ENCODE measurements at places on chromosomes 7 and 10.

DNA sequence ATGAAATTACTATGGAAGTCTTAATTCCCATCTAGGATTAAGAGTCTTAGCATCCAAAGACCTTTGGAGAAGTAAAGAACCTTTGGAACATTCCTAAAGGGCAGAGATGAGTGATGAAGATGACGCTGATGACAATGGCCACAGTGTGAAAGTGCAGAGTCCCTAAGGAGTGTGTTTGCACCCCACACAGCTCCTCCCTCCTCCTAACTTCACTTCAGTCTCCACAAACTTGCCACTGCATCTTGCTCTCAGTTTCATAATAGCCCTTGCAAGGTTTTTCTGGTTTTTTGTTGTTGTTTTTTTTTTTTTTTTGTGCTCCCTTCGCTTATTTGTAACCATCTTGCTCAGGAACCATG lies 117.5 kb upstream of the ANLN start:
- no peak for DNase-seq

DNA sequence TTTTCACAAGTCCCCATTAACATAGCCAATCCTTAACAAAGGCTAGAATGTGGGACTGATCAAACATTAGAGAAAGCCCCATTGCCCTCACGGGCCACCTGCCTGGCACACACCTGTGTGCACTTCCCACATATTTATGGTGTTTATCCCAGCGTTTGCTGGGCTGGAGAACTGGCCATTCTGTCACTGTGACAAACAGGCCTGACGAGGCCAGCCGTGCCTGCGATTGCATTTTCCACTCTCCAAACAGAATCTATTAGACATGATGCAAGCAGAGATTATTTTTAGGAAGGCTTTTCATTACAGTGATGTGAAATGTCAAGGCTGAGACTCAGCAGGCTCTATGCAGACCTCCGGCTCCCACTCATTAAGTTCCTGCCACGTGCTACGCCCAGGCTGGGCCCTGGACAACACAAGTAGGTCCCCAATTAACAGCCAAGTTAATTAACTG lies 20.4 kb downstream of the PTPRN2 start:
- no peak for DNase-seq

DNA sequence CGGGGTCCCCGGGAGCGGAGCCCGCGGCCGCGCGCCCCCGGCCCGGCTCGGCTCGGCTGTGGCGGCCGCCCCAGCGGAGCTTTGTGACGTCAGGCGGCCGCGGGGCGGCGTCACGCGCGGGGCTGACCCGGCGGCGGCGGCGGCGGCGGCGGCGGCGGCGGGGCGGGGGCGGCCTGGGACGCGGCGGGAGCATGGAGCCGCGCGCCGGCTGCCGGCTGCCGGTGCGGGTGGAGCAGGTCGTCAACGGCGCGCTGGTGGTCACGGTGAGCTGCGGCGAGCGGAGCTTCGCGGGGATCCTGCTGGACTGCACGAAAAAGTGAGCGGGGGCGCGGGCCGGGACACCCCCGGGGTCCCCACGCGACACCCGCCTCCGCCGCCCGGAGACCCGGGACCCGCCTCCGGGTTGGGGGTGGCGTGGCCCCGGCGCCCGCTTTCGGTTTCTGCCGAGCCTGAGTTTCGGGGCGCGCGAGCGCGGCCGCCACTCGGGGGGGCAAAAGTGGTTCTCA lies at the start of gene PWWP2B:
PWWP2B (plus strand) TSS at position 165 of the 506 bp plus-strand sequence; CDS start at position 192, 27 bp downstream.
- DNase-seq, result peak; percentile 46

DNA sequence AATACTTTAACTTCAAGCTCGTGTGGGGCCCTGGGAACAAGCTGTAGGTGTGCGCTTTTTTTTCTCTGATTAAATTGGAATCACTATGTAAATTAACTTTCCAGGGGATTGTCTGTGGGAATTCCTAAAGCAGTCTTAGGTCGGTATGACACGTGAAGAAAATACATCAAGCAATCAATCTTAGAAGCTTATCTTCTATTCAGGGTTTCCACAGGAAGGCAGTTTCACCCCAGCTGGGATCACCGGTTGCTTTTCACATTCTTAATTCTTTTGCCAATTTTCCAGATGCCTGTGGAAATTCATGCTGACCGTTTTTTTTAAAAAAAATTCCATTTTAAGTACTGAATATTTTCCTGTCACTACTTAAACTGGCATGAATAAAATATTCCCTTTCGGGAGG lies 41.9 kb downstream of the CAMK1D start:
- no peak for DNase-seq

GRCh38 chr10:43292755-43293676 lies 26.2 kb upstream of the RASGEF1A start:
- DNase-seq, result peak; percentile 74

DNA sequence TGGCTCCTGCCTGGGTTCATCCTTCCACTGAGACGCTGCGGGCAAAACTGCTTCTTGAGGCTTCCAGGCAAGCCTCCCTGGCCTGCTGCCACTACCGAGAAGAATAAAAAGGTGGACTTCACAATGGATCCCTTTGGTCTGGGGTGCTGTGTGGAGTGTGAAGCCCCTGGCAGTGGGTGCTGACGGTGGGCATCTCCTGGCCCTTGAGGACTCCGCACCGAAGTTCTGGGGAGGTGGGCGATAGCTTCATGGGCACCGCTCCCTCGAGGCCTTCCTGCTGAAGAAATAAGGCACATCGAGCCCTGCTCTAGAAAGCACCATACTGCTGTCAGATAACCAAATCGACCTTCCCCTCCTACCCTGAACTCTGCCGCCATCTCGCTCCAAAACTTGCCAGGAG lies 106.6 kb upstream of the CTBP2 start:
- no peak for DNase-seq

GRCh38 chr7:46745707-46746090 lies 824.6 kb upstream of the IGFBP3 start:
- no peak for DNase-seq

GRCh38 chr7:108374899-108375298 lies 81.3 kb downstream of the NRCAM start:
- no peak for DNase-seq

- DNase-seq, result no peak
These were observed 57.1 kb downstream of the AFAP1L2 start for GRCh38 chr10:114347241-114347640.

- DNase-seq, result no peak
These were observed 354.6 kb downstream of the LRRTM3 start for GRCh38 chr10:67280405-67280804.

GRCh38 chr10:3350617-3351258 lies 178.2 kb upstream of the PITRM1 start:
- DNase-seq, result no peak

DNA sequence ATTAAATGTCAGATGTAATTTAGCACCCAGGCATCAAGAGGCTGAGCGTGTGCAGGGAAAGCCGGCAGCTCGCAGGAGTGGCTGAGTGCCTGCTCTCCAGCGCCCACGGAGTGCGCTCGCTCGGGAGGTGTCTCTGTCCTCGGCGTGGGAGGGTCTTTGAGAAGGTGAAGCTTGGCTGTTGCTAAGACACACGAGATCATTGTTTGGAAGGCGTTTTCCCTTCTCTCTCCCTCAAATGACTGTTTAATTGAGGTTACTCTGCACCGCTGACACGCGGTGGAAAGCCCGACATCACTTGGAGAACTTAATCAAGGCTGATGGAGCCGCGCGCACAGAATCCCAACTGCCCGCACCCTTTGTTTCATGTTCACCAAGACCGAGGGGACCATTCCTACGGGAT lies 414.6 kb downstream of the DNAJB6 start:
- no peak for DNase-seq

DNA sequence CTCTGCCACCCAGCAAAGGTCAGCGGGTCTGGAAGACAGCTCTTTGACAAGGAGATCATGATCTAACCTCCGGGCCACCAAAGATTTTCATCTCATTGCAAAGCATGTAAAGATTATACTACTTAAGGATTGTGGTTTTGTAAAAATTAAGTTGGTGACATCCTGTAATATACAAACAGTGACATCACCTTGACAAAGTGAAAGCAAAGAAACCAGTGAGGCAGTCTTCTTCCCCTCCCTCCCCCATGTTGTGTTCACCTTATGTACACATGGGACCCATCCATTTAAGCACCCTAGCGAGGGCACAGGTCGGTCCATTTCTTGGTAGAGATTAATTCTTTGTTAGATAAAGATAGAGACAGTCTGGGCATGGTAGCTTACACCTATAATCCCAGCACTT lies 3.9 kb downstream of the MDH2 start:
- DNase-seq, result no peak

GRCh38 chr7:128701062-128701785 lies 29.1 kb downstream of the GARIN1A start:
- DNase-seq, result peak; percentile 45

DNA sequence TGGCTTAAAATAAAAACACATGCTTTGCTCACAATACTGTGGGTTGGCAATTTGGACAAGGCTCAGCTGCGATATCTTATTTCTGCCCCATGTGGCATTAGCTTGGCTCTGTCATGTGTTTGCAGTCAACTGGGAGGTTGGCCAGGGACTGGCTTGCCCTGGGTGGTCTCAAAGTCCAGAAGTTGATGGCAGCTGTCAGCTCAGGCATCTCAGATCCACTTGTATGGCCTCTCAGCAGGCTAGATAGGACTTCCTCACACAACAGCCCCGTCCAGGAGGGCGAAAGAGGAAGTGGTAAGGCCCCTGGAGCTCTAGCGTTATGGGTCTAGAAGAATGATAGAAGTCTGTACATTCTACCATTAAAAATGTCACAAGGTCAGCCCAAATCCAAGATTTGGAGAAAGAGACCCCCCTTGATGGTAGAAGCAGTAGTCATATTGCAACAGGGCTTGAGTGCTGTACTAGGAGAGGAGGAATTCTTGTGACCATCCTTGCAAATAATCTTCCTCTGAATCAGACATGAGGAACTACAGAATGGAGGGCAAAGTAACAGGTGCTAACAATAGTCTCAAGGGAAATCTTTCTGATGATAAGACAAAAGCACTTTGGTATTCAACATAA lies 166.2 kb downstream of the FAM107B start:
- no peak for DNase-seq

DNA sequence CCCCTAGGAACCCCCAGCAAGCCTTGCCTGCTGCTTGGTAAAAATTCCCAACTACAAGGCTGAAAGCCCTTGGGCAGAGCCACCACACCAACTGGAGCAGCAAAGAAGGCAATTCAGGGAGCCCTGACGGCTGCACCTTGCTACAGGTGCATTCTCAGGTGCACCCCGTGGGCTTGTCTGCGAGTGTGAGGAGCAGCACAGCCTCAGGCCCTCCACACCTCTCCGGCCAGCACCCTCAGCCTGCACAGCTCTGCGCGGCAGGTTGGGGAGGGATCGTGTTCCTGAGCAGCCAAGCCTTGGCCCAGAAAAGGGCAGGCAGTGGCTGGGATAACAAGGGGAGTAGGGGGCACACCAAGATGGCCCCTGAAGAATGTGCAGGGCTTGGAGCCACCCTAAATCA lies 104.1 kb downstream of the FAM53B start:
- DNase-seq, result no peak

GRCh38 chr7:25263337-25263736 lies 35.1 kb upstream of the NPVF start:
- no peak for DNase-seq

DNA sequence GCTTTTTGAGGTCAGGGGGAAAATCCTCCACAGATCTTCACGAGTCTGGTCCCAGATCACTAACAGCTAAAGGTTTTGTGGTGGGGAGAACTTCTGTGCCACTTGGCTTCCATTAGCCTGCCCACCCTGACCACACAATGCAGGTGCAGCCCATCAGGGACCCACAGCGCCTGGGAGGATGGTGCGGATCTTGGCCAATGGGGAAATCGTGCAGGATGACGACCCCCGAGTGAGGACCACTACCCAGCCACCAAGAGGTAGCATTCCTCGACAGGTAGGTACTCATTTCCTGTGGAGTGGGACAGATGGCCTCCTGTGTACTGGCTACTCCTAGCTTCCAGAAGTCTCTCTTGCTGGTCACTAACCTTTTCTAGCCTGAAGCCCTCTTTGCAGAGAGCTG lies 1.5 kb downstream of the FAM241B start:
- DNase-seq, result no peak

- no peak for DNase-seq
These were observed 60.7 kb upstream of the FOXK1 start for GRCh38 chr7:4621396-4621795.

GRCh38 chr7:123608991-123609882 lies 7.6 kb downstream of the ASB15 start:
- no peak for DNase-seq

GRCh38 chr10:9038146-9038714 lies 983.7 kb downstream of the GATA3 start:
- DNase-seq, result no peak

- DNase-seq, result peak; percentile 43
These were observed 5.4 kb downstream of the SFR1 start for GRCh38 chr10:104127411-104127810.

DNA sequence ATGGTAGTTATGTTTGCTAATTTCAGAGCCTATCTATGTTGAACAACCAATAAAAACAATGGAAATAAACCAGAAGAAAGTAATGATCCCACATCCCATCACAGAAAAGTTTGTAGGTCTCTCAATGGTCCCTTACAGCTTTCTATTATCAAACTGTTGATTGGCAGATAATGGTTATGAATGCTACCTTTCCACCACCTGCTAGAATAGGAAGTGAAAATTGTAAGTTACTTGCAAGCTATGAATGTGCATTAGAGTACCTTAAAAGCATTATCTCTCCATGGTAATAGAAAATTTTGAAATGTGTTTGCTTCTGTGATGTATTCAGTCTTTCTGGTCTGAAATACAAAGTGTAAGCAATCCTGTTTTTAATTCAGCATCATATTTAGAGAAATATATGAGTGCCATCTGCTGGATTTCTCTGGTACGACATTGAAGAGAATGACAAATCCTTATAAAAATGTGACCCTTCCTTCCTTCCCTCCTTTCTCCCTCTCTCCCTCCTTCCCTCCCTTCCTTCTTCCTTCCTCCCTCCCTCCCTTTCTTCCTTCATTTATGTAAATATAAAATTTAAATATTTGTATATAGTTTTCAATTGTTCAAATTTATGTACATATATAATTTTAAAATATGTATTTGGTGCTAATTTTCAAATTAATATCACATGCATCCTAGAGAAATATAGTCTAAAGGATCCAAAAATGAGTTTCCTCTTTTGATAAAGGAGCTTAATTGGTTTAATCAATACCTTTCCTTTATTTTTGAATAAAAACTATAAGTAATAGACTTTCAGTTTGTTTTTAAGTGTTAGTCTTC lies 41.4 kb upstream of the PNLIPRP3 start:
- peak; percentile 53 for DNase-seq

GRCh38 chr10:89627830-89628229 lies 17.2 kb downstream of the PANK1 start:
- no peak for DNase-seq
